ENCODE measurements at places on chromosomes 4 and X. TPM values are rescaled to one million over a fixed set of nuclear protein-coding genes. Genes with fewer than 3 reads are reported as not detected.

DNA sequence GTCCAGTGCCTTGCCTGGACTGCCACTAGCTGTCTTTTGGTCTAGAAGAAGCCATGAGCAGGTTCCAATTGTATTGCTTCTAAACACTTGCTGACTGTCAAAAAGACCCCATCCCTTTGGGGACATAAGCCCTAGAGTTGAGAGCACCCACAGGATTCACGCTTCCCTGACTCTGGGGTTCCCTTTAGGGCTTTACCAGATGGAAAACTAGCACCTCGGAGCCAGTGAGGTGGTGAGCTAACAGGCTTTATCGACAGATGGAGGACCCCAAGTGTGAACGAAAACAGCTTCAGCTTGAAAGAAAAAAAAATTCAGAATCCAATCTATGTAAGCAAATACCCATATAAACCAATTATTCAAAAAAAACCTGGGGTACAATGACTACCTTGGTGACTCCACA lies 90.8 kb downstream of the NAA11 start:
- no peak overlapping the region for H3K27ac ChIP-seq
- no peaks in the 10 kb centered on the region for H3K4me1 ChIP-seq
- H3K4me3 ChIP-seq: no peak overlapping the region
- DNase-seq: no peak
- no peaks in the 10 kb centered on the region for H3K27me3 ChIP-seq

GRCh38 chrX:130543603-130544325 lies 142.0 kb downstream of the RBMX2 start:
- H3K27ac ChIP-seq: no peak overlapping the region
- H3K4me1 ChIP-seq: no peaks in the 10 kb centered on the region
- no peaks in the 10 kb centered on the region for H3K36me3 ChIP-seq

- no peak overlapping the region for H3K4me3 ChIP-seq
- H3K27me3 ChIP-seq: no peaks in the 10 kb centered on the region
- H3K36me3 ChIP-seq: no peaks in the 10 kb centered on the region
- H3K27ac ChIP-seq: no peak overlapping the region
- no peak for DNase-seq
These were observed 283.0 kb downstream of the GASK1B start for GRCh38 chr4:157889788-157890187.

DNA sequence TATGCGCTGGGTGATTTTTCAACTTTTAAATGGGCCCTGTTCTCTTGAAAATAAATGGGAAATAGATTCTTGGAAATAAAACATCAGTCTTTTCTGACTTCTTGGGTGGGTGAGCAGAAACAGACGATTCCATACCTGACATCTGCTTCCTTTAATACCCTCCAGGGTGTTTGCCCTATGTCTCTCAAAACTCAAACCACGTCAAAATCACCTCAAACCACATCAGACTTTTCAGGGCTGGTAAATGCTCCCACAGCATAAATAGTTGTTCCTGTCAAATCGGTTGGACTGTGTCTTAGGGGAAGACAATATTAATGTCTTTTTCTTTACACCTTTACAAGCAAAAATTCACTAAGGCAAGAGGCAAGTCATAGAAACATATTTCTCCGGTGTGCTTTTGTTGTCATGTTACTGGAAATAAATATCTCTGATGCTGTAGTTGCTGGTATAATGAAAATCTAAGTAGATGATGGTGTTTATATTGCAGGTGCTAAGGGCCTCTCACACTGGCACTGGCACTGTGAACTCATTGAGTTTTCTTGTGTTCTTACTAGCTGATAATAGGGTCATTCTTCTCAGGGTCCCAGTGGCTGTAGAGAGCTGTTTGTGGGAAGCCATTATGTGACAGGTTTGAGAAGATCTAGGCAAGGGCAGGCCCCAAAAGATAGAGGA lies 380.4 kb downstream of the RAPGEF2 start:
- no peak for DNase-seq
- no peaks in the 10 kb centered on the region for H3K36me3 ChIP-seq
- H3K27me3 ChIP-seq: peaks cover 6% of the 10 kb centered on the region
- no peak overlapping the region for H3K27ac ChIP-seq

DNA sequence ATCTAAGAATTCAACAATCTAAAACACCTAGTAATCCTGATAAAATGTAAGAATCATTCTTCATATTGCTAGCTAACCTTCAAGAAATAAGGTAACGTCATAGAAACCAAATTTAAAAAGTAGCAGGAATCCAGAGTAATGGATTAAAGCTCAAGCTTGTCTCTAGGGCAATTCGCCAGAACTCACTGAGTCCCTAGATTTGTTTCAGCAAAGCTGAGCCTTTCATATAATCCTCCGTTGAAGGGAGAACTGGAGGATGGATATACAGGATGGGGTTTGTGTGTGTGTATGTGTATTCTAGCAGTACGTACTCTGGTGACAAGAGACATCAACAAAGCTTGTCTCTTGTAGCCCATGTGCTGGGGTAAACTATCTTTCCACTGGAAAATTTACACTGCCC lies 2173.5 kb upstream of the AGA start:
- no peak overlapping the region for H3K4me3 ChIP-seq
- H3K27ac ChIP-seq: no peak overlapping the region
- no peaks in the 10 kb centered on the region for H3K4me1 ChIP-seq
- H3K27me3 ChIP-seq: no peaks in the 10 kb centered on the region
- H3K36me3 ChIP-seq: no peaks in the 10 kb centered on the region

DNA sequence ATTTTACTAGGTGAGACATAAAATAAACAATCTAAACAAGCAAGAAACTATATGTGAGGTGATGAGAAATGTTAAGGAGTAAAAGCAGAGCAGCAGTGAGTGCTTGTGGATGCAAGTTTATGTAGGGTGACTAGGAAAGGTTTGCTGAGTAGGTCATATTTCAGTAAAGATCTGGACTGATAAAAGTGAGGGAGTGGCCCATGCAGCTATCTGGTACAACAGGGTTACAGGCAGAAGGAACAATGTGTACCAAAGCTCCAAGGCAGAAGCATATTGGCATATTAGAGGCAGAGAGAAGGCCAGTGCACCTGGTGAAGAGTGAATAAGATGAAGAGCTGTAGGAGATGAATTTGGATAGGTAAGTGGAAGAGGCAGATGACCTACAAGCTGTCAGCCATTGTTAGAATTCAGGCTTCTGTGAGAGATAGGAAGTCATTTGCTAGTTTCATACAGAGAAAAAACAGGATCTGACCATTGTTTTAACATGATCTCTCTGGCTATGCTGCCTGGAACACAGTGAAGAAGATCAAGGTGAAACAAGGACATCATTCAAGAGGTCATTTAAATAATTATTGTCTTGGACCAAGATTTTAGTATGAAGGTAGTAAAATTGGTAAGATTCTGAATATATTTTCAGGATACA lies 274.6 kb downstream of the ANKRD50 start:
- no peaks in the 10 kb centered on the region for H3K27me3 ChIP-seq
- no peaks in the 10 kb centered on the region for H3K36me3 ChIP-seq
- H3K27ac ChIP-seq: no peak overlapping the region
- H3K4me1 ChIP-seq: no peaks in the 10 kb centered on the region
- DNase-seq: no peak

DNA sequence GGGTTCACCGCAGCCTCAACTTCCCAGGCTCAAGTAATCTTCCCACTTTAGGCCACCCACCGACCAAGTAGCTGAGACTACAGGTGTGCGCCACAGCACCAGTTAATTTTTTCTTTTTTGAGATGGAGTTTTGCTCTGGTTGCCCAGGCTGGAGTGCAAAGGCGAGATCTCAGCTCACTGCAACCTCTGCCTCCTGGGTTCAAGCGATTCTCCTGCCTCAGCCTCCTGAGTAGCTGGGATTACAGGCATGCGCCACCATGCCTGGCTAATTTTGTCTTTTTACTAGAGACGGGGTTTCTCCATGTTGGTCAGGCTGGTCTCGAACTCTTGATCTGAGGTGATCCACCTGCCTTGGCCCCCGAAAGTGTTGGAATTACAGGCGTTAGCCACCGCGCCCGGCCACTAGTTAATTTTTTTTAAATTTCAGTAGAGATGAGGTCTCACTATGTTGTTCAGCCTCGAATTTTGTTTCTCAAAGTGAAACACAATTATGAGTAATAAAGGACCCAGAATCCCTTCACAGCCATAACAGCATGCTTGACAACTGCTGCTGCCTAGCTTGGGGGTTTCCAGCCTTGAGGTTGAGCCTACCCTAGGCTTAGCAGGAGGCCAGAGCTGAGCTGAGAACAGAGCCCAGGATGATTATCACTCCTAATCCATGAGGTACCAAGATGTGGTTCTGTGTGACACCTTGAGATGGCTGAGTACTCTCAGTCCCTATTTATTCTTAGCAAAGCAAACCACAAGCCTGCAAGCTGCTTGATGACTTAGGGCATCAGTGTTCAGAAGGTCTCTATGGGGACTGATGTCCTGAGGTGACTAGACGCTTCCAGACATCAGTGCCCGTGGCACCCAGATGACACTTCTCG lies 41.6 kb upstream of the NKRF start:
- H3K27me3 ChIP-seq: no peaks in the 10 kb centered on the region
- H3K27ac ChIP-seq: no peak overlapping the region
- H3K4me1 ChIP-seq: no peaks in the 10 kb centered on the region
- peaks cover 4% of the 10 kb centered on the region for H3K36me3 ChIP-seq
- no peak overlapping the region for H3K4me3 ChIP-seq

GRCh38 chr4:11098461-11098860 lies 330.2 kb downstream of the HS3ST1 start:
- H3K4me1 ChIP-seq: no peaks in the 10 kb centered on the region
- no peak for DNase-seq
- no peak overlapping the region for H3K27ac ChIP-seq
- H3K36me3 ChIP-seq: no peaks in the 10 kb centered on the region
- peaks cover 3% of the 10 kb centered on the region for H3K27me3 ChIP-seq
- no peak overlapping the region for H3K4me3 ChIP-seq

Gene DIAPH2
- total RNA-seq: 29.7 TPM

Gene TCEAL7
- 4.9 TPM for total RNA-seq

Gene CT45A2
- total RNA-seq: not detected

Gene RBM3
- total RNA-seq: 140 TPM

Gene UGT8
- total RNA-seq: 7.5 TPM

Gene INTU
- total RNA-seq: 18.8 TPM

Gene EBP
- total RNA-seq: 73.1 TPM

Gene XAGE1A
- not detected for total RNA-seq

Gene PDCL2
- not detected for total RNA-seq

Data from progenitor cell of endocrine pancreas (in vitro differentiated cells).